ENCODE measurements at places on chromosomes 16 and 17. TPM values are rescaled to one million over a fixed set of nuclear protein-coding genes. Genes with fewer than 3 reads are reported as not detected.

The GP2 gene
- not detected for total RNA-seq

The NPIPA5 gene
- total RNA-seq, result 10.2 TPM

The CAPNS2 gene
- not detected for total RNA-seq

The FBXW10B gene
- not detected for total RNA-seq

The GNG13 gene
- not detected for total RNA-seq

The CCL14 gene
- total RNA-seq, result 11.2 TPM
